ENCODE measurements at places on chromosomes 5 and 9.

DNA sequence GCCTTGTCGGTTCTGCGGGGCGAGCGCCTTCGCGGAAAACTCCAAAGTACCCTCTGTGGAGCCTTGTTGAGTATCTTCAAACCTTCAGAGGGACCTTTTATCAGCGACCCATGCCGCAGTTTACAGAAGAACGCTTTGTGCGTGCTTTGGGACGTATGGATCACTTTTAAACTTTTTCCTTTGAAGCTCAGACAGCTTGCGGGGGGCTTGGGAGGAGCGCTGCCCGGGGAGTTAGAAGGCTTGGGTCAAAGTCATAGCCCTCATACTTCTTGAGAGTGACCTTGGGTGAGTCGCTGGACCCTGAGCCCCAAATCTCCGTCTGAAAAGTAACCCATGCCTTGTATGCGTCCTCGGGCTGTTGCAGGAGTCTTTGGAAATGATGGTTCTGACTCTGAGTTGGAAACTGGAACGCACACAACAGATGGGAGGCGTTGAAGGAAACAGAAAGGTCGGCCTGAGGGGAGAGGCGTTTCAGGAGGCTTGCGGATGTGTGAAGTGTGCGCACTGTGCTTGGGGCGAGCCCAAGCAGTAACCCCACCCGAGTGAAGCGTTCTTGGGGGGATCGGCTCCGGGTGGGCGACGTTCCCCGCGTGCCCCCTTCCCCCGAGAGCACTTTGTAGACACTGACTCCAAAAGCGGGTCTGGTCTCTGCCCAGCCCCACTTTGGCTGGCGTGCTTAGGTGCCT is 661 bp upstream of the SLC25A51 start:
- DNase-seq: no peak

GRCh38 chr5:122941737-122942136 is 94.8 kb downstream of the PPIC start:
- no peak for DNase-seq

DNA sequence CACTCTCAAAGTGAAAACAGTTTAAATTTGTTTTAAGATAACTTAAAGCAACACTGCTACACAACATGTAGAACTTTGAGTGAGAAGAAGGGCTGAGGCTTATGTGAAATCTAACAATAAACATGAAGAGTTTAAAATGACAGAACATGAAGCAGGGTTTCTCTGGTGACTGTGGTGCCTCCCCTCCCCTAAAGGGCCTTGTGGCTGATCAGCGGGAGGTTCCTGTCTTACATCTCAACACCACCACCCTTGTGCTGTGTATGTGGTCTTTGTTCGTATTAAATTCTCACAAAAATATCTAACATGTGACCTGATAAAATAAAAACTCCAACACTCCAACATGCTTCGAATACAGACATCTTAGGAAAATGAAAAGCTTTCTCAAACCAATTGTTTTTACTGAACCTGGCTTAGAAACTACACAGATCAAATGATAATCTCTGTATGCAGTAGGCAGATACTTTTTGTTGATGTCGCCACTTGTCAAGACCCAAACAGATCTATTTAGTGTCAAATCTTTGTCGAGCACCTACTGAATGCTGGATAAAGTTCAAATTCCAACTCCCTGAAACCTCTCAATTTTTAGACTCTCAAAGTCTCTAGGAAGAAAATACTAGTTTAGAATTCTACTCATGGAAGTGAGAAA is 9.9 kb upstream of the IQGAP2 start:
- no peak for DNase-seq

DNA sequence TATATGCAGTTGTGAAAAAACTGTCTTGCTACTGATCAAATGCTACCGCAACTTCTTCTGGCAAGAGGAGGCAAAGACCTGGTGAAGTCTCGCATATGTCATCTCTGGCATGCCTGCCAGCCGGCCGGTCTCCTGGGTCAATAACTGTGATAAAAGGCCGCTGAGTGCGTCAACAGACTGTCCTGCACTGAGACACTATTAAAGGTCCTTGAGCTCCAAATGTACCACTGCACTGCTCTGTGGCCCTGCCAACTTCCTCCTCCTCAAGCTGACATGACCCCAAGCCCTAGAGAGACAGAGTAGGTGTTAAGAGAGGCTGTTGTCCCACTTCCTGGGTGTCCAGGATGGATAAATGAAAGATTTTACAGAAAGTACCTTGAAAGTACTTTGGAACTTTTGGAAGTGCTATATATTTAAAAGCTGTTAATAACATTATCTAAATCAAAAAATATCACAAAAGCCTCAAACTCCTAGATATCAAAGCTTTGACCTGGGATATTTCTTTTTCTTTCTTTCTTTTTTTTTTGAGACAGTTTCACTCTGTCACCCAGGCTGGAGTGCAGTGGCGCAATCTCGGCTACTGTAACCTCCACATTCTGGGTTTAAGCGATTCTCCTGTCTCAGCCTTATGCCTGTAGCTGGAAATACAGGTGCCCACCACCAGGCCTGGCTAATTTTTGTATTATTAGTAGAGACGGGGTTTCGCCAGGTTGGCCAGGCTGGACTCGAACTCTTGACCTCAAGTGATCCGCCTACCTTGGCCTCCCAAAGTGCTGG is 31.5 kb downstream of the RAPGEF1 start:
- no peak for DNase-seq

DNA sequence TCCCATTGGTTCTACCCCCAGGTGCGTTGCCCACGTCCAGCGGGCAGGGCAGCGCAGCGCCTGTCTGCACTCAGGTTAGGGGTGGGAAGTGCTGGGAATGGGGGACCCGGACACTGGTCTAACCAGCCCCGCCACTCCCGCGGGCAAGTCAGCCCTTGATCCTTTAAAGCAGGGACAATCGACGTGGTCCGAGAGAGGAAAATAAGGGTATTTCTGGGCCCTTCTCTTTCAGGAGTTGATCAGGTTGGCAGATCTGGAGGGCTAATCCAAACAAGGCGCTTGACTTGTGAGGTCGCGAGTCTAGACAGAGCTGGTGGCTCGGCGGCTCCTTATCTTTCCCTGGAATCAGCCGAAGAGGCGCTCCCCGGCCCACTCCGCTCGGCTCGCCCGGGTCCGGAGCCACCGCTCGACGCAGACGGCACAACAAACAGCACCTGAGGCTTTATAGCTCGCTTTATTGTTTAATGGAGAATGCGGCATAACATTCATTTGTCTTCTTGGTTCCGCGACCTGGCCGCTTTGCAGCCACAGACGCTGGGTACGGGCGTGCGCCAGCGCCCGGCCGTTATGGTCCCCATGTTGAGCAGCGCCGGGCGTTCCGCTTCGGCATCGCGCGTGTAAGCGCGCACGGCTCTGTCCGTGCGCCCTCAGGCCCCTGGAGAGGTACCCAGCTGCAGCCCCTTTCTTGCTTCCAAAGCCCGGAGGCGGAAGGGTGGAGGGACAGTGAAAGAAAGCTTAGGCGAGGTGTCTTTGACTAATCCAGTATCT is 15.8 kb downstream of the ISL1 start:
- DNase-seq: no peak

DNA sequence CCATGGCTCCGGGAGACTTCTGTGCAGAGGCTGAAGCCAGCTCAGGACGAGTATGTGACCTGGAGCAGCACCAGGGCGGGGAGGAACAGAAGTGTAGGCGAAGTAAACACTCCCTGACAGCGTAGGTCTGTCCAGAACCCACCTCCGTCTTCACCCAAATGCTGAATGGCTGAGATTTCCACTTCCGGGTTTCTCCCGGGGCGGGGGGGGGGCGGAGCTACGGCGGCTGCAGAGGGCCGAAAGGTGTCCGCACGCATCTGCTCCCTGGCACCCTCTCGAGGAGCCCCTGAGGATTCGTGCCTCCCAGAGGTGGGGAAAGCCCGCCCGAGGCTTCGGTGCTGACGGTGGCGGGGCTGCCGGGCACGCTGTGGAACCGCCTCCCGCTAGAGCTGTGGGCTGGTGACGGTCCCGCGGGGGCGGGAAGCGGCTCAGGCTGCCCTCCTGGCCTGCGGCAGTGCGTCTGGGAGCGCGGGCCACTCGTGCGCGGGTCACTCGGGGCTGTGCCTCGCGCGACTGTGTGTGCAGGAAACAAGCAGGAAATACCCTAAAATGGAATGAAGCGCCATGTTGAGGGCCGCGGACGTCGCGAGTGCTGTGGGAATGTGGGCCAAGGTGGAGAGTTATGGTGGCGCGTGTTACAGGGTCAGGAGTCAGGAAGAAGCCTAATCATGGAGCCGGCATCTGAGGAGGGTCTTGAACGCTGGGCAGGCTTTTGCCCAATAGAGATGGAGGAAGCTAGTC is 1425.4 kb downstream of the FOXD4L5 start:
- DNase-seq: no peak

DNA sequence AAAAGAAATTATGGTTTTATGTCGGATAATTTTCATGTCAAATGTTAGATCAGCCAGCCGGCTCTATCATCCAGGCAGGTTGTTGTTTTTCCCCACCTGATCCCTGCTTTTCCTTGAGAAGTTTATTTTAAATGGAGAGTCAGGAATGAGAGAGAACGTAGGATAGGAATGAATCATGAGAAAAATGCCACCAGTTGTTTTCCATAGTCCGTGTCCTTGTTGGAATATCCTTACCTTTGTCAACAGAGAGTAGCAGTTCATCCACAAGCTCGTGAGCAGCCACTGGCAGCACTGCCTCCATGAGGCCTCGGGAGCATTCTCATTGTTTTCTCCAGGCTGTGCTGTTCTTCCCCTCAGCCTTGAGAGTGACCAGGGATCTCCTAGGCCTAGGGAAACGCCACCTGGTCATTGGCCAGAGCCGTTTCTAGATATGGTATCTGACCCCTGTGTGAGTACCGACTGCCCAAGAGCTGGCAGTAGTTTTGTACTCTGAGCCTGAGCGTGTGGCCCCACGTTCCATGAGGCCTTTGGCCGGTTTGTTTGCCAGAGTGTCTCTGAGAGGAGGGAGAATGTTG is 293.3 kb downstream of the FANCC start:
- no peak for DNase-seq

DNA sequence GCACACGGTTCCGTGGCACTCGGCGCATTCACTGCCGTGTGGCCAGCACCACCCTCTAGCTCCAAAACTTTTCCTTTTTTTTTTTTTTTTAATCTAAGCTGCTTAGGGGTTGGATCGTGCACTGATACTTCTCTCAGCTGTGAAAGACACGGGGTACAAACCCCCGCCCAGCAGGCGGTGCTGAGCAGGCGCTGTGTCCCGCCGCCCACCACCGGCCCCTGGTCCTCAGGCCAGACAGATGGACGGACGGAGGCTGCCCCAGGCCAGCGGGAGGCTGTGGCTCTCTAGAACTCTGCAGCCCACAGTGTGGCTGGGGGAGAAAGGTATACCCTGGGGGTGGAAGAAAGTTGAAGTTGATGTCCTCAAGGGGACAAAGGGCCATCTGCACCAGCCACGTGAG is 6.2 kb downstream of the AGPAT2 start:
- no peak for DNase-seq

GRCh38 chr5:150022158-150022531 is 21.6 kb downstream of the HMGXB3 start:
- no peak for DNase-seq

- DNase-seq: no peak
Measured at GRCh38 chr5:58404734-58405133, 55.2 kb downstream of the PLK2 start.

DNA sequence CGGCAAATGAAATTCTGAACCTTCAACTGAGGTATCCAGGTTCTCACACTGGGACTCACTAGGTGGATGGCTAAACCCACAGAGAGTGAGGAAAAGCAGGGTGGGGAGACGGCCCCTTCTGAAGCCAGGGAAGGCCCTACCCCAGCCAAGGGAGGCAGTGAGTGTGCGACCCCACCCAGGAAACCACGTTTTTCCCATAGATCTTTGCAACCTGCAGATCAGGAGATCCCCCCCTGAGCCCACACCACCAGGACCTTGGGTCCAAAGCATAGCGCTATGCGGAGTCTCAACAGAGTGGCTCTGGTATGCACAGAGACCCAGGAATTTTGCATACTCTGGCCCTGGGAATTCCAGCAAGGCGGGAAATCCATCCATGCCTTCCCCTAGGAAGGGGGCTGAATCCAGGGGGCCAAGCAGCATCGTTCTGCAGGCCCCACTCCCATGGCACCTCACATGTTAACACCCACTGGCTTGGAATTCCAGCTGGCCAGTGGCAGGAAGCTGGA is 19.9 kb downstream of the DTWD2 start:
- no peak for DNase-seq

- no peak for DNase-seq
Measured at GRCh38 chr5:39605588-39606575, 181.1 kb upstream of the DAB2 start.

- DNase-seq: no peak
Measured at GRCh38 chr5:2995035-2995434, 243.6 kb upstream of the IRX2 start.

DNA sequence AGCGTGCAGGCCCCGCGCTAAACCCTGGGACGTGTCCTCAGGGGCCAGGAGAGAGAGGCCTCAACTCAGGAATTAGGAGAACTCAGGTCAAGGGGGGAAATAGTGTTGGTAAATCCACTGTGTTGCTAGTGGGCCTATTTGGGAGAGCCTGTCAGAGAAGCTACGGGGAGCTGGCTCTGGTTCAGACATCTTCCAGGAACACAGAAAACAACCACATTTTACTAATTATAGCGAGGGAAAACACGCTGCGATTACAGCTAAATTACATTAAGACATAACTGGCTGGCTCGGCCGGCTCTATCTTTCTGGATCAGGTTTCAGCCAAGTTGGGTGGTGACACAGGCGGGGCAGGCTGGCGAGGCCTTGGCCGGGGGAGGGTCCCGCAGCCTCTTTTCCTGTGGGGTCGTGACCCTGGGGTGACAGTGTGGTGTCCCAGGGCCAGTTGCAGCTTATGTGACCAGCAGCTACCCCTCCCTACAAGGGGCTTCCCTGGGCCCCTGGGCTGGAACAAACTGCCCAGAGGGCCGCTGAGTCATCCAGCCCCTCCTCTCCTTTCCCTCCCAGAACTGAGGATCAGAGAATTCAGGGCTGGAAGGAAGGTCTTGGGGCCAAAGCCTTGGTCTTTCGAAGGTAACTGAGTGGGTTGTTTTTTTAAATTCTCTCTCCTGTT is 75.1 kb downstream of the FGF18 start:
- no peak for DNase-seq

DNA sequence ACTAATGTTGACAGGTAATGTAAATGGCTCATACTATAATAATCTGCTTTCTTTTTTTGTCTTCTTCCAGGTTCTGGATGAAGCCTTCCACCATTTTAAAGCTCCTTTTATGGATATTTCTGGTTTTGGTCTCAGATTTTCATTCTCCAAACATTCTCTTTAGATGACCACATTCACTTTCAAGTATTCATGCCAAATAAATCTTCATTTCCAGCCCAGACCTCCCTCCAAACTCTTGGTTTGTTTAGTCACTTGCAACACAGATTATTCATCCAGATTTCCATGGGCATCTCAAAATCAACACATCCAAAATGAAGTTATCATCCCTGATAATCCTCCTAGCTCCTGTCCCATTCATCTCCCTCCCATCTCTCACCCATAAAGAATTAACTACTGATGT is 40.3 kb upstream of the SVEP1 start:
- DNase-seq: no peak
